Fibroblast of skin of right biceps (primary cell): ENCODE measurements at places on chromosomes 5 and 9.

DNA sequence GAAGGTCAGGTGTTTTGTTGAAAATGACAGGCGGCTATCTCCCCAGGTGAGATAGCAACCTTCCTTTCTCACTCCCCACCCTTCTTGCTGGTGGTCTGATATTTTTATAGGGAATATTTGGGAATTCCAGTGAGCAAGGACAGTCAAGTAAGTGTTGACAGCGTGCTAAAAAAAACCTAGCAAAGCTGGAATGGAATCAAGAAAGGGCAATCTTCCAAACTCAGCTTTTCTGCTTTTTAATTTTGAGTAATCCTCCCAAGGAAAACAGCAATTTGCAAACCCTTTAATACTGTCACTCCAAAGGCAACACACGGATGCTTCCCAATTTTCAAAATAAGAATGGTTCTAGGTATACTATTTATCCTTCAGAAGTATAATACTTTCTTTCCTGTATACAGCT, 143.7 kb upstream of the PCA3 start:
- peak; percentile 48 for DNase-seq

DNA sequence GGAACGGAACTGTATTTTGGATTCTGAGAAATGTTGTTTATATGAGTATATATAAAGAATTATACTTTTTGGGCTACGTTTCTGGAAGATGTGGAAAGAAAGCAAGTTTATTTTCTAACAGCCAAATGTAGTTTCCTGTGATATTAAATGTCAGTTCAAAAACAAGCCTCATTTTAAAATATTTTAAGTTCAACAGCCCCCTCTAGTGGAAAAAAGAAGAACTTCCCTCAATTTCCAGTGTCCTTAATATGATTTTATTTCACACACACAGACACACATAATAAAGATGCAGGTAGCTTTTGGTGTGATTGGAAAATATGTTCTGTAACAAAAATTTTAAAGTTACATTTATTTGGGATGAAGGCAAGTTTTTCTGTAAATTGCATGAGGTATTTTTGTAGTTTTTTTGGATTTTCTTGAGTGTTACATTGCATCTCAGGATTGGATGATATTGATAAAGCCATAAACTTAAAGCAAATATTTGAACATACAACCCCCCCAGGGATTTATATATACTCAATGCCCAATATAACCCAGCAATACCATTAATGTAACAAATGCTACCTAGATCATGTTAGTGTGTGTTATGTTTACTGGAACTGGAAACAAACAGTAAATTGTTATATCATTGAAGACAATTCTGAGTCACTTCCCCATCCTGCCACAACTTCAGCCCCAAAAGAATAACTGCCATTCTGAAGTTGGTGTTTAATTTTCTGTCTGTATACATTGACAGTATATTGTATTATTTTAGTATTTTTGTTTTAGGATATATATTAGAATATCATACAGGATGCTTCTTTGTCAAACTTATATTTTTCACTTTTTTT, 54.0 kb downstream of the CCDC171 start:
- DNase-seq: peak; percentile 43

GRCh38 chr5:138772986-138773594, 19.9 kb downstream of the CTNNA1 start:
- DNase-seq: no peak

DNA sequence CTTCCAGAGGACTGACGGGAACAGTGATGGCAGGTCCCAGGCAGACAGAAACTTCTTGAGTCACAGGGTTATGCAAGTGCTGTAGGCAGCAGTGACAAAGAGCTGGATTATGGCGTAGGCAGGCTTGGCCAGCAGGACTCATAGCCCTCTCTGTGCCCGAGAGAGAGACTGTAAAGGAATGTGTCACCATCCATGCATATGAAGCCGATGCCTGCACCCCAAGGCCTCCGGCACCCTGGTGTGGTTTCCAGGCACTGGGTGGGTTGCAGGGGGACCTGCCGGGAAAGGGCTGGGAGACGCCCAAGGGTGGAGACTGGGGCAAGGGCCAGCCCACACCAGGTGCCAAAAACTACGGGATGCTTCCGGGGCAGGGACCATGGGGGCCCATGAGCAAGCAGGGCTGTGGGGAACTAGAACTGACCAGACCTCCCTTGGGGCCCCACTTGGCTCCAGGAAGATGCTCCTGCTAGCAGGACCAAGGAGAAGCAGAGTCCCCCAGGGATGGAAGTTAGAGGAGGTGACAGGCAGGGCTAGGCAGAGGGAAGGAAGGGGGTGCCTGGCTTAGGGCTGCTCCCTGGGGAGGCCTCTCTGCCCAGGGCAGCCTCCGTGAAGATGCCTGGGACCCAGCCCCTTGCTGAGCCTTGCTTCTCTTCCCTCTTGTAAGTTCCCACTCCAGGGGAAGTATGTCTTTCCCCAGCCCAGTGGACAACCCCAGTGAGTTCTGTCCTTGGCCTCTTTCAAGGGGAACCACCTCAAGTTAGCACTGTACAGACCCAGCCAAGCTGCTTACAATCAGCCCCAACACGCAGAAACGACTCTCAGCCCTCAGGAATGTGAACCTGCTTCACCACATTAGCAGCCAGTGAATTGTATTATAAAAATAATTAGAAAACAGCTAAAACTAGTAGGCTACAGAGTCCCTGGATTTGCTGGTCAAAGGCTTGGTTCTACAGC, 10.5 kb upstream of the IPPK start:
- no peak for DNase-seq

DNA sequence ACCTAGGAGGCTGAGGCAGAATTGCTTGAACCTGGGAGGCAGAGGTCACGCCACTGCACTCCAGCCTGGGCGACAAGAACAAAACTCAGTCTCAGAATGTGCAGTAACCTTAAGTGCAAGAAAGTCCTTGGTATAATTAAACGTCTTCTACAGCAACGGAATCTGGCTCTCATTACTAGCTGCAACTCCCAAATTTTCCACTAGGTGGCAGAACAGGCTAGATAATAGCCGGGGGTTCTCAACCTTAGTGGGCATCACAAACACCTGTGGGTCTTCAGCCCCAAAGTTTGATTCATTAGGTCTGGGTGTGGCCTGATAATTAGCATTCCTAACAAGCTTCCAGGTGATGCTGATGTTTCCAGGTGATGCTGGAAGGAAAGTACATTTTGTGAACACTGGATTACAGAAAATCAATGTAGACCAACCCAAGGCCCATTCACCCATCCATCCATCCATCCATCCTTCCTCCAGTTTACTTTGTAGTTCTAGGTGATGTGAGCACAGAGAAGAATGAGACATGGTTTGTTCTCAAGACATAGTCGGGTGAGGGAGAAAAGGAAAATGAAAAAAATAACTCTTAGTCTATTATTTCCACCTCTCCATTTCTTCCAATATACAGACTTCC, 37.3 kb downstream of the FBXW2 start:
- DNase-seq: peak; percentile 51

- no peak for DNase-seq
Observed at GRCh38 chr5:1995491-1995890, 112.8 kb upstream of the IRX4 start.

GRCh38 chr5:155416765-155417164, 403.2 kb downstream of the KIF4B start:
- no peak for DNase-seq

GRCh38 chr9:34994260-34994899, 4.8 kb downstream of the DNAJB5 start:
- DNase-seq: peak; percentile 56

- DNase-seq: no peak
Observed at GRCh38 chr9:137388589-137389427, 34.2 kb downstream of the EXD3 start.
